ENCODE measurements at places on chromosomes 1 and 21. TPM values are rescaled to one million over a fixed set of nuclear protein-coding genes. Genes with fewer than 3 reads are reported as not detected.

OR2M3 gene
- total RNA-seq, result not detected

HTR6 gene
- total RNA-seq, result not detected

SELE gene
- total RNA-seq, result not detected

TCHHL1 gene
- not detected for total RNA-seq

DNA sequence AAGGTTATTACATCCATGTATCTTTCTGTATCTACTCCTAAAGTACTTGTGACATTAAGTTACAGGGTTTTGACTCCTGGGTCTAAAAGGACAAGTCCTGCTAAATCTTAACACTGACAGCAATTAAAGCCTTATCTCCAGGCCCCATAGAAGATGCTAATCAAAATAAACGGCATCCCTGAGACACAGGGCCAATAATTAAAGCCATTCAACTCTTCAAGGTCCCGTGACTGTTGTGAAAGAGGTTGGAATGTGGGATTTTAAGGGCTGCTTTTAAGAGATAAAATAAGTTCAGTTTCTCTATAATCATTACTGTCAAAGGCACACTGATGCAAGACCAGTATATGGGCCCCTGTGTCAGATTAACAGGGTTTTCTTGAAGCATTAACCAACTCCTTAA is 8.3 kb downstream of the DNAI4 start:
- DNase-seq, result no peak

- no peak for DNase-seq
Measured at GRCh38 chr1:166190400-166190799, 23.6 kb upstream of the FAM78B start.

DNA sequence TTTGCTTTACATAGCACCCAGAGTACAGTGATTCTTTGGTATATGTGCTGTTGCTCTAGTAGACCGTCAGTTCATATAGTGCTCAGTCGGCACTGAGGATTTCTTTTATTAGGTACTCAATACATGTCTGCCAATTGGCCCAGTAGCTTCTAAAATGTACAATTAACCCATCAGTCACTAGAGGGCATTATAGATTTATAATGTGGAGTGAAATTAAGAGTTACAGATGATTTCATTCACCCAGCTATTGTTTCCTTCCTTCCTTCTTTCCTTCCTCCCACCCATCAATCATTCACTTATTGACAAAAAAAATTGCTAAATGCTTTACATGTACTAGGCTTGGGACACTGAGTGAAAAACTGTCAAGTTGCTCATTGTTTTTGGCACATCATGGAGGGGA is 263.6 kb upstream of the USP24 start:
- no peak for DNase-seq

DNA sequence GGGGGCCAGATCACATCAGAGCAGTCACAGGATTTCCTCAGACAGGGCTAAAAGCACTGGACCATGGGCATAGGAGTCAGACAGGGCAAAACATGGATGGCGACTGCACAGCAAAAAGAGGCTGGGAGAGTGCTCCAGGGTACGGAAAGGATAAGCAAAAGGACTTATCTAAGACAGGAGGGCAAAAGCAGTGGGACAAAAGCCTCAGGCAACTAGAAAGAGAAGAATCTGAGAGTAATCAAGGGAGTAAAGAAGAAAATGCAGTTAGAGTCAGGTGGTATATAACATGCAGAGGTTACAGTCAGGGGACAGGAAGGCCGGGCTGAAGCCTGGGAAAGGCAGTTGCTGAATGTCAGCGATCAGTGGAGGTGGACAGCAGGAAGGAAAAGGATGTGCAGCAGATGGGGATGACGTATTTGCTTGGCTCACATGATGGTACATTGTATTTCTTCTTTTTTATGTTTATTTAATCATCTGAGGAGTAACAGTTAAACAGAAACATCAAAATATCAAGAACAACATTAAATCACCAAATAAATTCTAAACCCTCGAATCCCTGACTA is 63.1 kb upstream of the CNN3 start:
- no peak for DNase-seq

DNA sequence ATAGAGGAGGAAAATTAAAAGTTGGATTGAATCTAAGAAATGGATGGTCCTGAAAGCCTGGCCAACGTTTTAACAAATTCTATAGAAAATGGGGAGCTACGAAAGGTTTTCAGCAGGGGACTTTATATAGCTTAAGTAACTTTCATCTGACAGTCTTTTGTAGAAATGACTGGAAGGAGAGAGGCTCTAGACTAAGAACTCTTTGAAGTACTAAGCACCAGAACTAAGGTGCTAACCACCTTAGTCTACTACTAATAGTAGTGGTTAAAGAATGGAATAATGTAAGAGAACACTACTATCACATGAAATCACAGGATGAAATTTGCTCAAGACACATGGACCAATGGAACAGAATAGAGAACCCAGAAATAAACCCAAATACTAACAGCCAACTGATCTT is 126.1 kb downstream of the DENND1B start:
- DNase-seq, result no peak

- no peak for DNase-seq
Measured at GRCh38 chr21:15804247-15805005, 74.6 kb downstream of the USP25 start.

DNA sequence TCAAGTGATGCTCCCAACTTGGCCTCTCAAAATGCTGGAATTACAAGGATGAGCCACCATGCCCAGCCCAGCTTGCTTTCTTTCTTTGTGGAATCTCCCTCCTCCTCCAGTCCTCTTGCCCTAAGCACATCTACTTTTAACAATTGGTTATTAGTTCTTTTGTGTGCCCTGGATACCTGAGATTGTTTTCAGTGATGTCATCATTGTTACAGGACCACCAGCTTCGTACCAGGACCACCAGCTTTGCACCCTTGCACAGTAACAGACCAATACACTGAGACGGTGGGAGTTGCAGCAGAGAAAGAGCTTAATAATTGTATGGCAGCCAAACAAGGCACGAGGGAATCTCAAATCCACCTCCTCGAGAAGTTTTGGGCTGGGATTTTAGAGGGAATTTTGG is 71.3 kb downstream of the CNIH3 start:
- DNase-seq, result no peak

DNA sequence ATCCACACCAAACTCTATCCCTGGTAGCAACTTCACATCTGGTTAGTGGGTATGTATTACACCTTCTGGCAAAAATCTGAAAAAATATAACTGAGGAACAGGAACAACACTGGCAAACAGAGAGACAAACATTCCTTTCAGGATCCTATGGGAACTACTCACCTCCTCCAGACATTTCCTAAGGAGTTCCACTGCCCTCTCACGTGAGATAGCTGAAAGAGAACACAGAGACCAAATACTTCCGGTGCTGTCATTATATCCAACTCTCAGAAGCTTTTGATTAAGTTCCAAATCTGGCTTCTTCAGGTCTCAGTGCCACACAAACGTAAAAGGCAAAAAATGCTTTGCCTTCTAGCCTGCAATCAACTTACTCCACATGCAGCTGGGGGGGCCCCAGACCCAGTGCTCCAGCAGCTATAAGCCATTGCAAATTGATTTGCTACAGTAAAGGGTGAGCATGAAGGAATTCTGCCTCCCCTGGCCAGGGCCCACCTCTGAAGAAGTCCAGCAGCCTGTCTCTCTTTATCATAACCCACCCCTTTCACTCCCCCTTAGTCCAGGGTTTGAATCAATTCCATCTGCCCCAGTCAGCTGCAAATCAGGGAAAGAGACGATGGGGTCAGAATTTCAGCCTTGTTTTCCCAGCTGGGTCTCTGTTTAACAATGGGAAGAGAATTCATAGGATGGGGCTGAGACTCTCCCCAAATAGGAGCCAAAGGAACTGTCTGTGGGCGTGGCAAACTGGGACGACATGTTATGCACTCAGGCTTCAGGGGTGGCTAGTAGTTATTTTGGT is 32.2 kb downstream of the TFAP2E start:
- DNase-seq, result no peak

GRCh38 chr21:31339721-31340120 is 4.3 kb downstream of the TIAM1 start:
- no peak for DNase-seq

DNA sequence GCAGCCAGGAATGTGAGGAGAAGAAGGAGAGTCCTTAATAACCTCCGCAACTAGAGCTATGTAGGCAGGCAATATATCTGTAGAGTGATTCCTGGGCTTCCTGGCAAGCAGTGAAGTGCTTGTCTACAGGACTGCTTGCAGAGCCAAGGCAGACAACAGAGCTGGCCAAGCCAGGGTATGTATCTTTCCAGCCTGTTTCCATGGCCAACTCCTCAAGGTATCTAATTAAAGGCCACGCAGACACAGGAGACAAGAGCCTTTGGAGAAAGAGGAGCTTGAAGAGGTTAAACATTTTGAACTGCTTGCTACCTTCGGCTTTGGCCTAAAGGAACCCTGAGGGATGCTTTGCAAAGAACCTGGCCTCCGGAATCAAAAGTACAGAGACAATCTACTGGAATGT is 137.4 kb downstream of the PIGK start:
- DNase-seq, result no peak

- DNase-seq, result no peak
Measured at GRCh38 chr1:94611681-94612475, 70.3 kb upstream of the F3 start.

DNA sequence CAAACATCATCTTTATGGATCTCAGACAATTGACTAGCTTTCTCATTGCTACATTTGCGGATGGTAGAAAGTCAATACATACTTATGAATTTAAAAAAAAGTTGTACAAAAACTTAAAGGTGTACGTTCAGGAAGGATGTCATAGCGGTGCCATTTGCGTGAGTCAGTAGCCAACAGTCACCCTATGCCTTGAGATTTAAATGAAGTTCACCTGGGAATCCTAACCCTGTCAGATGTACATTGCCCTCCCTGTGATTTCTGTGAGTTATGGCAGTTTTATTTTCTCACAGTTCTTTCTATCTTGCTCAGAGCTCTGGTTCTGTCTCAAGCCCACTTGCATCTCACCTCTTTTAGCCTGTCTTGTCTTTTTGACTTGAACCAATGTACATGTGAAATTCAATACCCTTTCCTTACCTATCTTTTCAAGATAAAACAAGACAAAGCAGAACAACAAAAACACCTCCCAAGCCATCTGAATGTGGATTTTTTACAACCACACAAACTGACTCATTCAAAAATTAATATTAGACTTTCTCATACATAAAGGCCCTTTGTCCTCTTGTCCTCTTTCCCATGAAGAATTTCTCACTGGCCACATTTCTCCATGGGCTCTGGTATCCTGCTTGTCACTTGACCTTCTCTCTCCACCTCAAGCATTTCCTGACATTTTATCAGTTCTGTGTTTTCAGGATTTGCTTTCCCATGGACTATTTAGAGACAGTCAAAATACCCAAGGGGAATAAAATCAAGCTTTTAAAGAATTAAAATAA is 25.3 kb upstream of the ZNF697 start:
- no peak for DNase-seq

- no peak for DNase-seq
Measured at GRCh38 chr1:160353223-160353622, 10.0 kb downstream of the NCSTN start.

DNA sequence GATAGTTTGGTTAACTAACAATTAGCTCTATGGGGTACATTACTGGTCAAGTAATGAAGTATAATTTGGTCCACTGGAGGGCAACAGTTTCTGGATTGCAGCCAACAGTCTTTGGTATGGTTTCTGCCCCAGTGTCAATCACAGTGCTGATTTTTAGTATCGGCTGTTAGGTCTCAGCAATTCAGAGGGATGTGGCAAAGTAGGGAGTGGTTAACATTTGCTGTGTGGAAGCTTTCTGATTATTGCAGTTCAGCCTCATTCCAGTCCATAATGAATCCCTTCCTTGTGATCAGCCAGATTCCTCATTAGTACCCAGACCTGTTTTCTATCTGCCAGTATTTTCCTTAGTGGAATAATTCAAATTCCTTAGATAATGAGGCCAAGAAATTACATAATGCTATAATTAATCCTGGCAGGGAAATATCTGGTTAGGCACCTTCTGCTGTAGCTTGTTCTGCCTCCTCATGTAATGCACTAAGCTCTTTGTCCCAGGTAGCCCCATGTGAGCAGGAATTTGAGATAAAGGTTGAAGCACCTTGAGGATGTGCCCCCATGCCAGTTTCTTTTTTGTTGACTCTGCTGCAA is 14.0 kb downstream of the F3 start:
- no peak for DNase-seq

GRCh38 chr21:36104317-36105300 is 30.3 kb upstream of the CBR3 start:
- peak; percentile 83 for DNase-seq

DNA sequence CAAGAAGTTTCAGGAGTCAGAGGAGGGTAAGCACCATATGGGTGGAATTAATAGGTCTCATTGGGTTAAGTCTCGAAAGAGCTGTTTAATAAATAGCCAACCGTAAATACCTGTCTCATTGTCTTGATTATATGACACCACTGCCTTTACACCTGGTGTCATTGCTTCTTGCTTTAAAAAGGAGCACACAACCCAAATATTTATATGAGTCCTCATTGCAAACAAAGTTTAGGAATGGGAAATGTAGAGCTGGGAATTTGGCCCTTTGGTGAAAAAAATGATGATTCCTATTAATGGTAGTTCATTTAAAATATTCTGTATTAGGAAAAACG is 2.1 kb downstream of the BACH1 start:
- no peak for DNase-seq

- DNase-seq, result no peak
Measured at GRCh38 chr1:204660509-204660908, 25.0 kb downstream of the LRRN2 start.

DNA sequence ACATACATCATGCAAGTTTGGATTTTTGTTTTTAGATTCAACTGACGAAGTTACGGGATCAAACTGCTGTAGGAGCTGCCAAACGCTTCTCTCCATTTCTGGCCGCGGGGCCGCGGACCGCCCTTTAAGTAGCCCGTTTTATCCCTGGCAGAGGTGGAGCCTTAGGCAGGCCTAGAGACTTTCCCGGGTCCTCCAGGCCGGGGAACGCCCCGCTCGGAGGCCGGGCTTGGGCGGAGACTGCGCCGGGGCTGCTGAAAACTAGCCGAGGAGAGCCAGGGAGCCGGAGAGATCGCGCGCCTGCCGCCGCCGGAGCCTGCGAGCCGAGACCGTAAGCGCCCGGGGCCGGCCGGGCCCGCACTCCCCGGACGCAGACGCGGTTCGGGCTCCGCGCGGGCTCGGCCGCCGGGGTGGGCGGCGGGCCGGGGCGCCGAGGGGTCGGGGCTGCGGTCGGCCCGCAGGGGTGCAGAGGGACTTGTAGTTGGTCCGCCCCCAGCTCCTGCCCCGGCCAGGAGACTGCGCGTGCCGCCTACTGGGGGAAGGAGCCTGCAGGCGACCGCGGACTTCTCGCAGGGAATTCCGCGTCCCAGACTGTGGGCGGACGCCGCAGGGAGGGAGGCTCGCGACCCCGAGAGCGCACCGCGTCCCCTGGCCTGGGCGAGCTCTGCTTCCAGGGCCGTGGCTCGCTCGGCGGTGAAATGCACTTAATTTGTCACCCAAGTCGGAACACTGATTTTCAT is at the start of gene EPHX1:
EPHX1 (plus strand) TSS at position 283 of the 737 bp plus-strand sequence. CDS start 18,606 bp downstream, outside the sequence.
- DNase-seq, result peak; percentile 94

DNA sequence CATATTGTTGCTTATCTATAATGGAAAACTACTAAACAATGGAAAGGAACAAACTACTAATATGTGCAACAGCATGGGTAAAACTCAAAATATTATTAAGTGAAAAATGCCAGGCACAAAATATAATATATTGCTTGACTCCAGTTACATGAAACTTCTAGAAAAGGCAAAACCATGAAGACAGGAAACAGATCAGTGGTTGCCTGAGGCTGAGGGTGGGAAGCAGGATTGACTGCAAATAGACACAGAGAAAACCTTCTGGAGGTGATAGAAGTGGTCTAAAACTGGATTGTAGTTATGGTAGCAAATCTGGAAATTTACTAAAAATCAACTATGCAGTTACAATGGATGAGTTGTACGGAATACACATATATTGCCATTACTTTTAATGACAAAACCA is 29.5 kb upstream of the SLC44A3 start:
- DNase-seq, result no peak

- DNase-seq, result no peak
Measured at GRCh38 chr21:36186506-36187399, 30.1 kb downstream of the DOP1B start.

All from activated CD4-positive, alpha-beta T cell treated with anti-CD3 and anti-CD28 coated beads, Interleukin-2, amount 10 ng/mL, durations not matched to agents 24 days and 14 days (primary cell).